ENCODE measurements at places on chromosomes 4 and X. TPM values are rescaled to one million over a fixed set of nuclear protein-coding genes. Genes with fewer than 3 reads are reported as not detected.

The SHROOM2 gene
- total RNA-seq: not detected

The PAPSS1 gene
- total RNA-seq: 30.5 TPM

The PNMA3 gene
- total RNA-seq: 2.4 TPM

The CNKSR2 gene
- 6.5 TPM for total RNA-seq

Data from T-helper 1 cell treated with Interleukin-12 subunit alpha and Interleukin-12 subunit beta and Interleukin-4 antibody, amounts not matched to agents 30 ng/mL and 1 ng/mL, for 36 hours (primary cell).